ENCODE measurements at places on chromosomes 6 and 20.

GRCh38 chr6:87182321-87182720 lies 27.0 kb downstream of the ZNF292 start:
- no peak for DNase-seq

GRCh38 chr6:133820208-133820607 lies 68.7 kb upstream of the TCF21 start:
- no peak for DNase-seq

DNA sequence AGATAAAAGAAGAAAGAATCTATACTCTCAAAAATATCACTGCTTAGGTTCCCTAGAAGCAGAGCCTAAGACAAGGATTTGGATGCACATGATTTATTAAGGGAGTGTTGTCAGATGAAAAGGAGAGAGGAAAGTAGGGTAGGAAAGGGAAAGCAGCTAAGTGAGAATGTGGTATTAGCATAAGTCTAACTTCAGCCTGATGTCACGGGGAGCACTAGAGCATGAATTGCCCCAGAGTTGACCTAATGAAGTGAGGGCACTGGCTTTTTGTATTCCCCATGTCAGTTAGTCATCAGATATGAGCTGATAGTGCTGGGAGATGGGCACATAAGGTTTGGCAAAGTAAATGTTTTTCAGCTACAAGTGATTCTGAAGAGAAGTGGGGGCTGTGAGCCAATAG lies 129.0 kb upstream of the THEMIS start:
- no peak for DNase-seq

GRCh38 chr20:22582964-22583772 lies 1.2 kb downstream of the FOXA2 start:
- no peak for DNase-seq

GRCh38 chr20:34736106-34736735 lies 32.1 kb downstream of the TP53INP2 start:
- DNase-seq = no peak

DNA sequence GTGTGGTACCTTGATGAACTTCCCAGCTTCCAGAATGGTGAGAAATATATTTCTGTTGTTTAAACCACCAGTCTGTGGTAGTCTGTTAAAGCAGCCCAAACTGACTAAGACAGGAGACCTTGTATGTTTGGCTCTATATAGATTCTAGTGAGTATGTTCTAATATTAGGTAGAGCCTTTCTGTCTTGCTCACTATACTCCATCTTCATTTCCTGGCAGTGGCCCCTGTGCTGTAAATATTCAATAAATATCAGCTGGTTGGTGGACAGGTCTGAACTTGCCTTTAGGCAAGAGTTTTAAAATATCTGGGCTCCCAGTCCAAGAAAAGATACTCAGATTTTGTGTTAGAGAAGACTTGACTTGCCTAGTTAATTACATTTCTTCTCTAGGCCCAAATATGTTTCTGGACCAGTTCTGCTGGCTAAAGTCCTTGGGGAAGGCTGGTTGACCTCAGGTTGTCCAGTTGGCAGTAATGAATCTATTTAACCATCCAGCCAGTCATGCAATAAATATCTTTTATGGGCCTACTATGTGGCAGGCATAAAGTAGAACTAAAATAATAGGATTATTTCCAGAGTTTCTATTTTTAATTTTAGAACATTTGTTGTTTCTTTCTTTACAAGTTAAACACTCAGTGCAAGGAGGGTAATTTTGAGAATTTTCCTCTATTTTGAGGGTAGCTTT lies 22.3 kb downstream of the PPP1R14C start:
- DNase-seq = no peak

GRCh38 chr6:140912686-140913085 lies 1220.0 kb upstream of the GJE1 start:
- no peak for DNase-seq

All from stimulated activated CD8-positive, alpha-beta memory T cell treated with anti-CD3 and anti-CD28 coated beads, Interleukin-2, amount 100 ng/mL, for 48 hours (primary cell).